Stimulated activated CD4-positive, alpha-beta T cell treated with anti-CD3 and anti-CD28 coated beads, Interleukin-4, amount 100 ng/mL, for 4 hours (primary cell): ENCODE measurements at places on chromosomes 7 and 10.

DNA sequence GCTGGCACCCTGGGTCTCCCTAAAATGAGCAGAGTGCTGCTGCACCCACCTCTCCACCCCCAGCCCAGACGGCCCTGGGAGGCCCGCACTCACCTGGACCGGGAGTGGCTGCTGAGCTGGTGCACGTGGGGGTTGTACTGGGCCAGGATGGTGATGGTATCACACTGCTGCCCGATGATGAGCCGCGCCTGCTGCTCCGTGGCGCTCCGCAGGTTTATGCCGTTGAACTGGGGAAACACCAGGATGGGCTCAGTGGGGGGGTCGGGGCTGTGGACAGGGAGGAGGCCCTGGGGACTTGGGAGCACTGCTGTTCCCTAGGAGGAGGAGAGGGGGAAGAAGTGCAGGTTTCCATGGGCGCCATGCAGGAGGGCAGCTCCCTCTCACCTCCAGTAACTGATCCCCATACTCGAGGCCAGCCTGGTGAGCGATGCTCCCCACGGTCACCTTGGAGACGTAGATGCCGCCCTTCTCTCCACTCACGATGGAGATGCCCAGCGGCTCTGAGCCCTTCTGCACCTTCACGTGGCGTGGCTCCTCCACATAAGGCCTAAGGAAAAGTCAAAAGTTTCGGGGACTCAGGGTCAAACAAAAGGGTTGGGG, 114.6 kb downstream of the DLG5 start:
- no peak for DNase-seq

DNA sequence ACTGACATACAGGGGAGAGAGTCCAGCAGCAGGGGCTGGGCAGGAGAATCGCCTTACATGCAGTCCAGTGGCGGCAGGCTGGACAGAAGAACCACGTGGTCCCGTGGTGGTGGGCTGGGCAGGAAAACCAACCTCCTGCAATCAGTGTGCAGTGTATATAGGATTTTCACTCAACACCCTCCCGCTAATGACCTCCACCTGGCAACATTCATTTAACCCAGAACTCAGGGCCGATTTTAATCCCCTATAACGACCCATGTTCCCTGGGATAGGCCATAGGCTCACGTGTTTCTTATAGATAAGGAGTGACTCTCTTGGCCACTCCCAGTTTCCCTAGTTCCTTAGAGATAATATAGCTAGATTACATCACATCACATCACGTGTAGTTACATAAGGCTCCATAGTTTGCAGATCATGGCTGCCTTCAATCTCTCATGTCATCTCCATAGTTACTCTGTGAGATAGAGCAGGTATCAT, 19.4 kb downstream of the MTURN start:
- DNase-seq: no peak

- no peak for DNase-seq
Measured at GRCh38 chr7:131329176-131329570, 1.5 kb downstream of the MKLN1 start.

DNA sequence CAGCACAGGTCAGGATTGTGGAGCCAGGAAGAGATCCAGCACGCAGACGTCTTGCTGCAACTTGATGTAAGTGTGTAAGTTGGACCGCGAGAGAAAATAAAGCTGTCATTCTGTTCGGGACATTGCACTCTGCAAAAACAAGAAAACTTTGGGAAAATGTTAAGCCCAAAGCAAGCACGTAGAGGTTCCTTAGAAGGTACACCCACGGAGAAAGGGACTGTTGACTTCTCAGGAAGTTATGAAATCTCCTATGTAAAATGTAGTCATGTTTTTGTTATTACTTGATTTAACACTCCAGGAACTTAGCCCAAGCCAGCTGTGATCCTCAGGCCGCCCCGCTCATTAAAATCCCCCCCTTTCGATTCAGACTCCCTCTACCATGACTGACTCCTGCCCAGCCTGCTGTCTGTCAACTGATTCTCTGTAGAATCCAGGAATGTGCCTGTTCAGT, 196.1 kb upstream of the TCF7L2 start:
- DNase-seq: no peak

DNA sequence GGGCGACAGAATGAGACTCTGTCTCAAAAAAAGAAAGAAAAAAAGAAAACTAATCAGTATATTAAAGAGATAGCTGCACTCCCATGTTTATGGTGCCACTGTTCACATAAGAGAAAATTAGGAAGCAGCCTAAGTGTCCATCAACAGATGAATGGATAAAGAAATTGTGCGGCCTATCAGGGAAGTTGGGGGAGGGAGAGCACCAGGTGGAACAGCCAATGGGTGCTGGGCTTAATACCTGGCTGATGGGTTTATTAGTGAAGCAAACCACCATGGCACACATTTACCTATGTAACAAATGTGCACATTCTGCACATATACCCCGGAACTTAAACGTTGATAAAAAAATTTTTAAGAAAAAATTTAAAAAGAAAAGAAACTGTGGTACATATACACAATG, 9.0 kb upstream of the PRRT4 start:
- DNase-seq: no peak

DNA sequence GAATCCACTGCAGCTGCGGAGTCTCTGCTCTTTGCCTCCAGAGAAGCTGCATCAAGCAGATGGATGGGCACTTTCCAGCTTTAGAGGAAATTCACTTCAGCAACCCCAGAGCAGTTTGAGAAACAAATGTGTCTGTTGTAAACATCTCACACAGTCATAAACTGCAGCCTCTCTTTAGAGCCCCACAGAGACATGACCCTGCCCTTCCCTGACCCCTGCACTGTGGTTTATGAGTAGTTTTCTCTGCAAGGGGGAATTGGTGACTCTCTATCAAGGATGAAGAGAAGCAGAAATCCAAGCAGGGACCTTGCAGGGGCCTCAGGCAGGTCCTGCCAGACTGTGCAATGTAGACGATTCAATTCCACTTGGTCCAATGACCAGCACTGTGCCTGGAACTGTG, 160.2 kb downstream of the SH2D4B start:
- DNase-seq: no peak

- DNase-seq: no peak
Measured at GRCh38 chr10:42941295-42941644, 135.6 kb upstream of the RET start.

DNA sequence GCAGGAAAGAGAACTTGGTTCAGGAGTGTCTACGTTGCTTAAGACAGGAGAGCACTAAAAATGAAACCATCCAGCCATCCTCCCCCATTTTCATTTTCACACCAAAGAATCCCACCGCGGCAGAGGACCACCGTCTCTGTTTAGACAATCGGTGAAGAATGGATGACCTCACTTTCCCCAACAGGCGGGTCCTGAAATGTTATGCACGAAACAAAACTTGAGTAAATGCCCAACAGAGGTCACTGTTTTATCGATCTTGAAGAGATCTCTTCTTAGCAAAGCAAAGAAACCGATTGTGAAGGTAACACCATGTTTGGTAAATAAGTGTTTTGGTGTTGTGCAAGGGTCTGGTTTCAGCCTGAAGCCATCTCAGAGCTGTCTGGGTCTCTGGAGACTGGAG, 1.4 kb upstream of the IL6 start:
- DNase-seq: no peak

DNA sequence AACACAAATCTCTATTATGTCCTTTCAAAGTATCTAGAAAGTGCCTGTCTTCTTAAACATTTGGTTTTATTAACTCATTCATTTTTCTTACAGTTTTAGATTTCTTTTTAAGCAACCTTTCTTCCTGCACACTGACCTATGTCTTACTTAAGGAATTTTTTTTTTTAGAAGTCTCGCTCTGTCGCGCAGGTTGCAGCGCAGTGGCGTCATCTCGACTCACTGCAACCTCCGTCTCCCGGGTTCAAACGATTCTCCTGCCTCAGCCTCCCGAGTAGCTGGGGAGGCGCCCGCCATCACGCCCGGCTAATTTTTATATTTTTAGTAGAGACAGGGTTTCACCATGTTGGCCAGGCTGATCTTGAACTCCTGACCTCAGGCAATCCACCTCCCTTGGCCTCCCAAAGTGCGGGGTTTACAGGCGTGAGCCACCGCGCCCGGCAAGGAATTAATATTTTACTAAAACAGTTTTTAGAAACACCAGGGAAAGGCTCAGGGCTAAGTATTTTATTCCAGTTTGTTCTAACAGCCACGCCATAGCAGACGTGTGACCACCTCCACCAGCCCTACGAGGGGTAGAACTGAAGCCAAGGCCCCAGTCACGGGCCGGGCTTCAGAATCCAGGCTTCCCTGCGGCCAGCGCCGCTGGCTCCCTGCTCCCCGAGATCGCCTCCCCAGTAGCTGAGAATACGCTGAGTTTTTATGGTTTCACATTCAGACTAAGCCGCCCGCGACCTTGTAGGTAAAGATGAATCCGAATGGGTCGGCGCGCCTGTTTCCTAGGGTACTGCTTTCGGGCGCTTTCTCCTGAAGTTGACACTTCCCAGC, 941 bp upstream of the LUC7L2 start:
- DNase-seq: peak; percentile 29

DNA sequence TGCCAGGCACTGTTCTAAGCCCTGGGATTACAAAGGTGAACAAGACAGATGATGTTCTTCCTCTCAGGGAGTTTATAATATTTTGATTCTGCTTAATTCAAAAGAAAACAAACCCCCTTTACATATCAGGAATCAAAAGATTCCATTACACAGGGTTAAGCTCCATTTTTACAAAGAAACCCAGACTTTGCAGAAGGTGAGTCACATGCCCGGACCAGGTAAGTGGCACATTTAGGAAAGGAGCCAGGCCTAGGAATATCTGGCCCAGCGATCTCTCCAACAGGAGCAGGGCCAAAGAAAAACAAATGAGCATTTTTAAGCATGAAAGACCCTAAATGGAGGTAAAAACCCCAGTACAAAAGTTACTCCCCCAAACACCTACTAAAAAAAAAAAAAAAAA, 1.1 kb downstream of the STN1 start:
- peak; percentile 21 for DNase-seq

GRCh38 chr10:79244068-79244442, 103.2 kb upstream of the PPIF start:
- no peak for DNase-seq

- no peak for DNase-seq
Measured at GRCh38 chr7:102167254-102167653, 119.4 kb upstream of the SH2B2 start.

GRCh38 chr10:78763651-78764395, 304.9 kb upstream of the ZMIZ1 start:
- DNase-seq: no peak

- DNase-seq: no peak
Measured at GRCh38 chr7:116834815-116835504, 27.4 kb upstream of the CAPZA2 start.

GRCh38 chr10:49650724-49651034, 28.8 kb upstream of the C10orf53 start:
- no peak for DNase-seq

DNA sequence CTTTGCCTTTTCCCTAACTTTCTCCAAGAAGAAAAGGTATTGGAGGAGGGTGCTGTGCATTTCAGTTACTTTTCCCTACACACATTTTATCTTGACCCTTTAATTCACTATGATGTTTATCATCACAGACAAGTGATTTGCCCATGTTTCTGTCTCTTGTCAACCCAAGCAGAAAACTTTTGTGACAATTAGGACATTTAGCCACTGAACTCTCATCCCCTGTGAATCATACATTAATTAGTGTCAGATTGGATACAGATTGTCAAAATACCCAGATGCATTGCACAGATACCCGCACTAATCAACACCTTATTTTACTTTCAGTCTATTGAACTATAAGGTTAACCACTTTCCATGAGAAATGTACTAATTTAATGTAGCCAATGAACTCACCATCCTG, 912.9 kb downstream of the SORCS1 start:
- DNase-seq: no peak
